Activated CD4-positive, alpha-beta memory T cell treated with anti-CD3 and anti-CD28 coated beads for 36 hours (primary cell): ENCODE measurements at places on chromosomes 6 and 20.

DNA sequence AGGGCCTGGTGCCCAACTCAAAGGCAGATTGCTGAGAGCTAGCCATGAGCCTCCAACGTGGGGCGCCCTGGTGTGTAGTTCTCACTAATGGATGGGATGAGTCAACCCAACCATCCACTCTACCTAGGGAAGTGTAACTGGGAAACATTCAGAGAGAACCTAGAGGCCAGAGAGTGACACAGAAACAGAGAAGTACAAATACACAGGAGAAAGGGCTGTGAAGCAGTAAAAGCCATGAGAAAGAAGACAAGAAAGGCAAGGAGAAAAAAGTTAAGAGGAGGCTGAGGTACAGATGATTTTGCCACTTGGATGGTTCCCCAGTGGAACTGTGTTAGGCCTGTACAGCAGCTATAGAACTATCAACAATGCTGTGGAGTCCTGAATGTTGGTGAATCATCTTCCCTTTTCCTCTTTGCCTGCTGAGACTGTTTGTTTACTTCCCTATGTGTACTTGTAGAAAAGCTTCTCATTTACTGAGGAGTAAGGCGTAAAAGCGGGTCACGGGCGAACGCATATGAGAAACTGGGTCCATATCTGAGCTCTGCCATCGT is 39.0 kb downstream of the MAN1A1 start:
- peak; percentile 29 for DNase-seq

GRCh38 chr6:160871320-160871719 is 120.2 kb upstream of the MAP3K4 start:
- DNase-seq = no peak

GRCh38 chr6:166007349-166008263 is 160.0 kb downstream of the TBXT start:
- DNase-seq = no peak

DNA sequence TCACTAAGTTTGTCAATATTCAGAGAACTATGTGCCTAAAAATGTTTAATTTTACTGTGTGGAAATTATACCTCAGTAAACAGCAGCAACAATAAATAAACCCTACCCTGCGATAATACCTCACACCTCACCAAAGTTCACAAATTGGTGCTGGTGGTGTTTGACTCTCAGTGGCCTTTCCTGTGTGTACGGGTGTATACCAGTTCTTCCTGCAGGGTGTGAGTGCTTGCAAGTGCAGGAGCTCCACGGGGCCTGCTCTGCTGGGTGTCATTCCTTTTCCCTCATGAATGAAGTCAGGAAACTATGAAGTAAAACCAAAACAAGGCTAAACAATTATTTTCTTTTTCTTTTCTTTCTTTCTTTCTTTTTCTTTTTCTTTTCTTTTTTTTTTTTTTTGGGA is 4.1 kb upstream of the ENPP5 start:
- DNase-seq = no peak

DNA sequence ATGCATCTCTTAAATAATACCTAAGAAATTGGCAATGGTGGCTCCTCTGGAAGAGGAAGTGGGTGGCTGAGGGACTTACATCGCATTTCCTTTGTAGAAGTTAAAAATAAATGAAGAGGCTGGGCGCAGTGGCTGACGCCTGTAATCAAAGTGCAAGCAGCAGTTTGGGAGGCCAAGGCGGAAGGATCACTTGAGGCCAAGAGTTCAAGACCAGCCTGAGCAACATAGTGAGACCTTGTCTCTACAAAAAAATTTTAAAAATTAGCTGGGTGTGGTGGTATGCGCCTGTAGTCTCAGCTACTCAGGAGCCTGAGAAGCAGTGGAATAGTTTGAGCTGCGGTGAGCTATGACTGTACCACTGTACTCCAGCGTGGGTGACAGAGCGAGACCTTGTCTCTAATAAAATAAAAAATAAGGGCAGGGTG is 12.2 kb upstream of the NCOA3 start:
- DNase-seq = peak; percentile 59

- DNase-seq = no peak
Observed at GRCh38 chr6:75091467-75092190, 114.2 kb downstream of the COL12A1 start.

DNA sequence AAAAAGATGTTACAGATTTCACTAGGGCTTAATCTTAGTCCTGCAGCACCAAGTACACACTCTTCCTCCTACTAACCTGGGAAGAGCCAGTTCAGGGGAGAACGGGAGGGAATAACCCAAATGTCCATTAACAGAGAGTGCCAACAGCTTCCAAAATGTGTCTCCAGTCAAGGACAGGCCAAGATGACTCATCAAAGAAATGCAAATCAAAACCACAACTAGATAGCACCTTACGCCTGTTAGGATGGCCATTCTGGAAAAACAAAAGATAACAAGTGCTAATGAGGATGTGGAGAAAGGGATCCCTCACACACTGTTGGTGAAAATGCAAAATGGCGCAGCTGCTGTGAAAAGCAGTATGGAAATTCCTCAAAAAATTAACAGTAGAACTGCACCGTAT is 3.8 kb upstream of the MAS1L start:
- DNase-seq = no peak

GRCh38 chr6:42969431-42969830 is 8.9 kb downstream of the GNMT start:
- no peak for DNase-seq
